ENCODE measurements at places on chromosomes 6 and 20. TPM values are rescaled to one million over a fixed set of nuclear protein-coding genes. Genes with fewer than 3 reads are reported as not detected.

DNA sequence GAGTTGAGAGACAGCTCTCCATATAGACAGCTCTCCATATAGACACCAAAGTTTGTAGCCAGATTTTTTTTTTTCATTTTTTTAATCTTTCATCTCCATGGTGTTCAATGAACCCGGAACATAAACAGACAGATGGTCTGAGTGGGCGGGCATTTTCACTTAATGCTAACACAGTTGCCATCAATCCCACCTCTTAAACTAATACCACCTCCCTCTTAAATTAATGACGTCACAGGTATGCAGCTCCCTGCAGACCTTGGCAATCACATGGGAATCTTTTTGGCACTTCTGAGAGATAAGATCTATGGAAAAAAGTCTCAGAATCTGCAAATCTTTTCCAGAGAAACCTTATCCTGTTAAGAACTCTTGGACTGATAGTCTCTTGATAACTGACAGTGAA, 43.2 kb downstream of the PFDN4 start:
- no peak for DNase-seq

GRCh38 chr20:63461104-63461763, 11.2 kb downstream of the KCNQ2 start:
- DNase-seq, result no peak

GRCh38 chr6:101433141-101433540, 39.6 kb downstream of the GRIK2 start:
- DNase-seq, result no peak

DNA sequence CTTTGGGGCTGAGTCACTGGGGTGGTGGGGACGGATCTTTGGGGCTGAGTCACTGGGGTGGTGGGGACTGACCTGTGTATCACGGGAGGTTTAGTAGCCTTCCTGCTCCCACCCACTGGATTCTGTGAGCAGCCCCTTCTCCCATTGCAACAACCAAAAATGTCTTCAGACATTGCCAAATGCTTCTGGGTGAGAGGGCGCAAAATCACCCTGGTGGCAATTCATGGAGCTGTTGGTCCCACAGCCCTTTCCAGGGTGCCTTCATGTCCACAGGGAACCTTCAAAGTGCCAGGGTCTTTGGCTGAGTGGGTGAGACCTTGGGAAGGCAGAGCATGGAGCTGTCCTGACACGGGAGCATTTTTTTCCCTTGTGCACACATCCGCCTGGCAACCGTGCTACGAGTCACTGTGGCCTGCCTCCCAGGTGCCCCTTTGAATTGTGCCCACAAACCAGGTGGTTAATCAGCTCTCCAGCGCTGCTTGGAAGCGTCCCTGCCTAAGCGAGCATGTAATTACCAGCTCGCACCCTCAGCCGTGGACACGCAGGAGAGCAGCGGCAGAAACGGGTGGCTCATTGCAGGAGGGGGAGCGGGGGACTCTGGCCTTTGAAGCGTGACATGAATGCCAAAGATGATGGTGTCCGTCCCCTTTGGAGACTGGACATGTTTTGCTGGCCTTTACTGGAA, 27.4 kb upstream of the APCDD1L start:
- no peak for DNase-seq

DNA sequence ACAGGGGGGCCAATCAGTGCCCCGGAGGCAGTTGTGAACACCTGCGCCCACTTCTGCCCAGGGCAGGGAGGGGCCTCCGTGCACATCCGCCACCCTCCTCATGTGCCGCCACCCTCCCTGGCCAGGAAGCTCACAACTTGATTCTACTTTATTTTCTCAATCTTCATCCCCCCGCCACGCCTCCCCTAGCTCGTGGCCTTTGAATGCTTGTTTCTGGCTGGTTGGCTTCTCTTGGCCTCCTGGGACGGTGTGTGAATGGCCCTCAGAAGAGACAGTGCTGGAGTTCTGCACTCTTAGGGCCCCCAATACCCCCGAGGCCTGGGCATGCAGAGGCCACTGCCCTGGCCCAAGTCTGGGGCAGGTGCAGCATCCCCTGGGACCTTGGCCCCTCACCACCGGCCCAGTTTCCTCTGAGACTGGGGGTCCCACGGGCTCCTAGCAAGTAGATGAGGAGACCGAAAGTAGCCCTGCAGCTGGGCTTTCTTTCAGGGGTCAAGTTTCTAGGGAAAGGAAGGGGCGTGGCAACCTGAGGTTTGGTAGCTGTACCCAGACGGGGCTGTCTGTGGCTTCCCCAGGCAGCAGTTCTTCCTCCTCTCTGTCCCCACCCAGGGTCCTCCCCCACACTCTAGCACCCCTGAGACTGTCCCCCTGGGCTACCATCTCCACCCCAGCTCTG, 1.3 kb downstream of the RGS19 start:
- no peak for DNase-seq

Gene BMP5
- 0.81 TPM for total RNA-seq

DNA sequence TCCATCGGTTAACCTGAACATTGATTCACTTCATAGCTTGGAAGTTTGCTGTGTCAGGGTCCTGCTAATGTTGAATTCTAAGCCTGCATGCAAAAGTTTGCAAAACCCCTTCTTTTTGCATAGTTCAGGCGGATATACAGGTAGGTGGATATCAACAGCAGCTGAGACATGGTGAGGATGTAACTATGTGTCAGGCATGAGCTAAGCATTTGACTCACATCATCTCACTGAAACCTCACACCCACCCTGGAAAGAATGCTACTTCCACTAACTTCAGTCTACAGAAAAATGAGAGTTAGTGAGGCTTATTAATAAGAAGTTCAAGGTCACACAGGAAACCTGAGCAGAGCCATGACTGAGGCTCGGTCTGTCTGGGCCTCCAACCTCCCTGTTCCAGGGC, 276.9 kb downstream of the BMP7 start:
- no peak for DNase-seq

- DNase-seq, result no peak
Measured at GRCh38 chr6:169371344-169372127, 117.9 kb upstream of the THBS2 start.

DNA sequence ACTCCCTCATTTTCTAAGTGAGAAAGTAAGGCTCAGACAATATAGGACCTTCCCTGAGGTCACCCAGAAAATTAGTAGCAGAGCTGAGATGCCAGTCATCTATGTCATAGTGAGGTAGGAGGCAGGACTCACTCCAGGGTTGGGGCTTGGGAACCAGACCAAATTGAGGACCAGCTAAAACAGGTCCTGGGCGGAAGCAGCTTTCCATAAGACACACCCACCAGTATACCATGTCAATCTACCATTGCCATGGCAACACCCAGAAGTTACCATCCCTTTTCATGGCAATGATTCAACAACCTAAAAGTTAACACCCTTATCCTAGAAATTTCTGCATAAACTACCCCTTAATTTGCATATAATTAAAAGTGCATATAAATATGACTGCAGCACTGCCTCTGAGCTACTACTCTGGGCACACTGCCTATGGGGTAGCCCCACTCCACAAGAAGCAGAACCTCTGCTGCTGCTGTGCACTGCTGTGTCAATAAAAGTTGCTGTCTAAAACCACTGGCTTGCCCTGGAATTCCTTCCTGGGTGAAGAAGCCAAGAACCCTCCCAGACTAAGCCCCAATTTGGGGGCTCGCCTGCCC, 30.3 kb upstream of the OCSTAMP start:
- no peak for DNase-seq

DNA sequence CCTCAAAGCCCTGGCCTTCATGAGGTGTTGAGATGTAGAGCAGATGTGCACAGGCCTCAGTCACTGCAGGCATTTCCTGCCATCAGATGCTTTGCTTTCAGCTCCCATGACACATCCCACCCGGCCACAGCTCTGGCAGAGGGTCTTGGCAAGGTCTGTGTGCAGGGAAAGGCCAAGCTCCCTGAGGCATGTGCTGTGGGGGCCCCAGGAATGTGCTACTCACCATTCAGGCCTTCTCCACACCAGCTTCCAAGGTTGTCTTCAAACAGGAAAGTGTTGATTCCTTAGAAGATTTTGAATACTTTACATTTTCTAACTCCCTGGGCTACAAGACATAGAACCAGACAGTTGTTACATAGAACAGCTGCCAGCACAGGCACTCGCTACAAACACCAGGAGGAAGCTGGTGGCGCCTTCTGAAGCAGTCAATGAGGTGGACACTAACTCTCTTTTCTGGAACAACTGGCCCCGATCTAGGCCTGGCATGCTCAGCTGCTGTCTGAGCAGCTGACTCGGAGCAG, 27.8 kb downstream of the CASS4 start:
- peak; percentile 53 for DNase-seq

Gene SLC35D3
- total RNA-seq, result not detected

Gene HLA-DMB
- total RNA-seq, result 47.6 TPM

Gene KCNQ5
- total RNA-seq, result 11.3 TPM

Data from thyroid gland (tissue), 4 donors.